Activated CD4-positive, alpha-beta T cell treated with anti-CD3 and anti-CD28 coated beads, Interleukin-2, amount 50 U/mL, for 4 hours (primary cell): ENCODE measurements at places on chromosomes 7 and 10.

DNA sequence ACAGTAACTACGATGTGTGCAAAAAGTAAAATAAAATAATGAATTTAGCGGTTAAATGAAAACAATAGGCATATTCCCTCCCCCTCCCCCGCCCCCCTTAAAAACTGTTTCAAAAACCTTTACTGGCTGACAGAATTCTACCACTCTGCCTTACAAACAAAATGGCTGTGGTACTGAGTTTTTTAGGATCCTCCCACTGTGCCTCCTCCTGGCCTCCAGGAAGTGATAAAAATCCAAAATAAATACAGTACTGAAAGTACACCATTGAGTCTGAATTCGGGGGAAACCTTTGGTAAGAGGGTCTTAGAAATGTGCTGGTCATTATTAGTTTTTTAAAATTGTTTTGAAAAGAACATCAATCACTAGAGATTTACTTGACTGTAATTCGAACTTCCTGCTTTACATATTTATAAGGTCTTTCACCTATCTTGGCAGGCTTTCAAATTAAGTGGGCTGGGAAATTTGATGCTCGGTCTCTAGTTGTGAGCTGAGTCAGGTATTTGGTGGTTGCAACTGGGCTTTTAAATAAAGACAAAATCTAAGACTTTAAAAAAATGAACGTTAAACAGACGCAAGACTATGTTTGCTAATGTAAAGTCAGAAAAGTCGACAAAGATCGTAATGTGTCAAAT lies 32.5 kb upstream of the EPC1 start:
- no peak for DNase-seq

DNA sequence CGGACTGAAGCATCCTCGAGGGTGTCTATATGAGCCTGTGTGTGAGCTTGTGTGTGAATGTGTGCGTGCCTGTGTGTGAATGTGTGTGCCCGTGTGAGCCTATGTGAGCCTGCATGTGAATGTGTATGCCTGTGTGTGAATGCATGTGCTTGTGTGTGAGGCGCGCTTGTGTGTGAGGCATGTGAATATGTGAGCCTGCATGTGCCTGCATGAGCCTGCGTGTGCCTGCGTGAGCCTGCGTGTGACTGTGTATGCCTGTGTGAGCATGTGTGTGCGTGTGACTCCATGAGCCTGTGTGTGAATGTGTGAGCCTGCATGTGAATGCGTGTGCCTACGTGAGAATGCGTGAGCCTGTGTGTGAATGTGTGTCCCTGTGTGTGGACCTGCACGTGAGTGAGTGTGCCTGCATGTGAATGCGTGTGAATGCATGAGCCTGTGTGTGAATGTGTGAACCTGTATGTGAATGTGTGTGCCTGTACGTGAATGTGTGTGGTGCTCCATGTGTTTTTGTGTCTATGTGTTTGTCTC lies 33.4 kb downstream of the PDGFA start:
- no peak for DNase-seq

GRCh38 chr7:156049366-156049765 lies 237.1 kb upstream of the SHH start:
- no peak for DNase-seq

DNA sequence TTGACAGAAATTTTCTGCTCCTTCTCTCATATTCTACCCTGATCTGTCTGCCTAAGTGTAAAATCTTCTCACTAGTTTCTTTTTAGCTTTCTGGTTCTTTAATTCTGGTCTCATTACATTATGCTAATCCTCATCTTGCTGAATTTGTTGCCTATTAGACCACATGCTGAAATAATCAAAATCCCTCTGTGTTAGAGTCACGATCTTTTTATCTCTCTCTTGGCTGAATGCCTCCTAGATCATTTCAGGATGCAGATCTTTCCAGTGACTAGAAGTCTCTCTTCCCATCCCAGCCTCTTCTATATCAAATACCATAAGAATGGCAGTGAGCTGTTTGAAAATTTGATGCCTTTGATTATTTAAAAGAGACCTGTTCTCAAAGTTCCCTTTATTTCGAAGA lies 661.9 kb downstream of the SORCS1 start:
- DNase-seq: no peak

- DNase-seq: no peak
Measured at GRCh38 chr7:159024280-159024951, 120.3 kb downstream of the VIPR2 start.

DNA sequence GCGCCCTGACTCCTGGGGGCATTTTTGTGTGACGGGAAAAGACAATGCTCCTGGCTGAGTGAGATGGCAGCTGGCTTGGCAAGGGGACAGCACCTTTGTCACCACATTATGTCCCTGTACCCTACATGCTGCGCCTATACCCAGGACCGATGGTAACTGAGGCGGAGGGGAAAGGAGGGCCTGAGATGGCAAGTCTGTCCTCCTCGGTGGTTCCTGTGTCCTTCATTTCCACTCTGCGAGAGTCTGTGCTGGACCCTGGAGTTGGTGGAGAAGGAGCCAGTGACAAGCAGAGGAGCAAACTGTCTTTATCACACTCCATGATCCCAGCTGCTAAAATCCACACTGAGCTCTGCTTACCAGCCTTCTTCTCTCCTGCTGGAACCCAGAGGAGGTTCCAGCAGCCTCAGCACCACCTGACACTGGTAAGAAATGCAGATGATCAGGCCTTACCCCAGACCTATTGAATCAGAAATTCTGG lies at the start of gene ARMS2:
Gene ARMS2 (plus strand): TSS at position 51 of the 478 bp plus-strand sequence. CDS start 75 bp downstream, at position 126.
- DNase-seq: no peak

- DNase-seq: no peak
Measured at GRCh38 chr10:131997366-131998049, 15.8 kb upstream of the BNIP3 start.

DNA sequence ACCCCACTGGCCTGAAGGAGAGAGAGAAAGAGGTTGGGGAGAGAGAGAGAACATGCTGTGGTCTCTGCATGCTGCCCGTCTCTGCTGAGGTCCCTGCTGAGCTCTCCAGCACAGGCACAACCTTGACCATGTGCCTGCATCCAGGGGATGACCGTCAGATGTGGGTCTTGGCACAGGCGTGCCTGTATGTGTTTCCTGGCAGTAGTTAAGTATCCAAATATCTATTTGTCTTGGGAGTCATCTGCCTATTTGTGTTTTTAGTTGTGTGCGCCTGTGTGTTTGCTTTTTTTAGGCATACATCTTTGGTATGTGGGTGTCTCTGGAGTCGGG lies 1.9 kb upstream of the UNC5B start:
- no peak for DNase-seq
